ENCODE measurements at places on chromosomes 6 and 20. TPM values are rescaled to one million over a fixed set of nuclear protein-coding genes. Genes with fewer than 3 reads are reported as not detected.

GRCh38 chr6:22253955-22254655 lies 42.7 kb downstream of the PRL start:
- DNase-seq, result no peak

ULBP3 gene
- total RNA-seq, result 1.4 TPM

DNA sequence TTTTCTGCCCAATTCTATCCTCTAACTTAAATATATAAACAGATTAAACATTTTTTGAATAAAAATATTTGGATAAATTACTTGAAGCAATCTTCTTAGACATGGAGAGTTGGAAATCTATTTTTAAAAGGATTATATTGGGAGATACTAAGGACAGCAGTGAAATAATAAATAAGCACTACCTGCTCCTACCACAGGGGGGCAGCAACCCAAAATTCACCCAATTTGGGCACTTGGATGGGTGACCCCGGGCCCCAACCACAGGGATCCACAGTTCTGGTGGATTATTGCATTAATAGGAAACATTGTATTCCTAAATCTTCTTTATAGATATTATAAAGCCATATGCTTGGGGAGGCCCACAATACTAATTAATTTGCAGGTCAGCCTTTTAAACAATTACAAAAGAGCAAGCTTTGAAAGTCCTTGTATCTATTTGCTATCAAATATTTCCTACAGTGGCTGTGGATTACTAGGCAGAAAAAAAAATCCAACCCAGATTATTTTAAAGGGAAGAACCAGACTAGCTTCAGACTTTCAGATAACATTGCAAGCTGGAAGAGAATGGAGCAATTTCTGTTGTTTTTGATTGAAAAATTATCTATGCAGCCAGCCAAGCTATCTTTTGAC lies 66.4 kb upstream of the PDE10A start:
- no peak for DNase-seq

BPIFA1 gene
- not detected for total RNA-seq

GRCh38 chr20:56957737-56958553 lies 308.5 kb downstream of the BMP7 start:
- no peak for DNase-seq

DNA sequence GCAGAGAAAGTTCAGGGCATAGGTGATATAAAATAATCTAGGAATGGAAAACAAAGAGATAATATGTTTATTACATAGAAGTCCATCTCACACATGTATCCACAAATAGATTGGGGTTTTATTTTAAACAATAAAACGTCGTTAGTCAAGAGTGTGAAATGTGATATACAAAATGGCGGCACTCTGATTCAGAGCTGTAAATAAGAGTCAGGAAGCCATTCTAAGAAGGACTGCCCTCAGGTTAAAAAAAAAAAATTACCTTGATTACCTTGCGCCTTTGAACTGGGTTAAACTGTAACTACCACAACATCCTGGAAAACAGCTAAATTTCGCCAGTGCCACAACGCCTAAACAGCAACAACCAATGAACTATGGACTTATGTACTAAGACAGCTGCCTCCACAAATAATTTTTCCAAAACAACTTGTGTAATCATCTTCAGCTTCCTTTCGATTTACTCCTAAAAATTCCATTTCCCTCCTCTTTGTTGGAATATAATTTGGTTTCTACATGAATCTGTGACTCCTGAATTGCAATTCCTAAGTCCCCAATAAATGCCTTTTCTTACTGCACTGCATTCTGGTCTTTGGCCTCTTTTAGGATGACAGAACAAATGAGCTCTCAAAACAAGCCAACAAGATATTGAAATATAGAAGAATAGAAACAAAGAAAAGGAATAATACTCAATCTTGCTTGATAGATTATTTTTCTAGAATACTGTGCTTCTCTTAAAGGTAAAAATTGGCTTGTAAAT lies 1019.5 kb upstream of the MAP3K7 start:
- DNase-seq, result no peak

- no peak for DNase-seq
These were observed 204.8 kb downstream of the OTOR start for GRCh38 chr20:16952965-16953364.

All from activated CD8-positive, alpha-beta memory T cell treated with anti-CD3 and anti-CD28 coated beads, Interleukin-2, amount 10 ng/mL, durations not matched to agents 7 days and 5 days (primary cell).